Stimulated activated CD8-positive, alpha-beta memory T cell treated with anti-CD3 and anti-CD28 coated beads, Interleukin-12 subunit alpha, Interleukin-12 subunit beta, amount 100 ng/mL, for 1 hour (primary cell): ENCODE measurements at places on chromosomes 3 and 15.

DNA sequence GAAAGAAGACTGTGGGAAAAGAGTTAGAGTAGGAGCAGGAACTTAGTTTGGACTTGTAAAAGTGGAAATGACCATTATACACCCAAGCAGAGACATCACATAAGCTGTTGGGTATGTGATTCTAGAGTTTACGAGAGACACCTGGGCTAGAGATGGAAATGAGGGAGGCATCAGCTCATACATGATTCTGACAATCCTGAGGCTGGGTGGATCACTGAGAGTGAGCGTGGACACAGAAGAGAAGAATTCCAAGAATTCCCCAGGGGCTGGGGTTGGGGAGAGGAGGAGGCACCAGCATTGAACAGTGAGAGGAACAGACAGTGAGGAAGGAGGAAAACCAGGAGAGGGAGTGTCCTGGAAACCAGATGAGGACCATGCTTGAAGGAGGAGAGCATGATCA, 113.5 kb downstream of the KCNAB1 start:
- no peak for DNase-seq

DNA sequence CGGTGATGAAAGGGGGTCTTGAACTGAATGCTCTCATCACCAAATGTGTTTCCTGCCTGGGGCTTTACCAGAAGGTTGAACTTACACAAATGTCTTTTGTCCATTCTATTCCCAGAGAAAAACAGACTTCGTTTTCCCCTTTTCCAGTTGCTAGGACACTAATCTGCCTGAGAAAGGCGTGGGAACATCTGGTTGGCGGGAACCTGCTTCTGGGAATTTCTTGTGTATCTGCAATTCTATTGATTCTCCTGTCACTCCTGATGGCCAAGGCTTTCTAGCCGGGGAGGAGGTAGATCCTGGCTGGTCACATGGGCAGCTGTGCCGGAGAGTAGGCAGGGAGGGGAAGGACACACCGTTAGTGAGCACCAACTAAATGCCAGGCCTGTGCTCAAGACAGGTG, 31.1 kb upstream of the CCDC174 start:
- DNase-seq = no peak

GRCh38 chr3:16917256-16917935, 32.6 kb downstream of the PLCL2 start:
- DNase-seq = no peak

DNA sequence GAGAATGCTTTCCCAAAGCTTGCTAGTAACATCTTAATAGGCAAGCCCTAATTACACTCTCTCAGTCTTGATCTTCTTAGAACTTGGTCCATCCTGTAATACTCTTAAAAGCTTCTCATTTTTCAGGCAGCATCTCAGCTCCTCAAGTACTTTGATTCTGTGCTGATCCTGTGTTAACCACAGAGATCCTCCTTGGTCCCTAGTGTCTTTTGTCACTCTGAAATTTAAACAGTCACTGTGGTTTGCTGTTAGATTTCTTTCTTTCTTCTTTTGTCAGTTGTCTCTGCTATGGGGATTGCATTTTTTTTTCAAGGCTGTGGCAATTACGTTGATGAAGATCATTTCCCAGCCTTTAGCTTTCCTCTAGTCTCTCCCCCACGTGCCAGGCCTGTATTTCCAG, 26.0 kb upstream of the UBE3A start:
- no peak for DNase-seq
